ENCODE measurements at places on chromosomes 2 and 18.

- H3K4me3 ChIP-seq, result no peak overlapping the region
- H3K27me3 ChIP-seq, result no peaks in the 10 kb centered on the region
- H3K27ac ChIP-seq, result no peak overlapping the region
- H3K4me1 ChIP-seq, result no peaks in the 10 kb centered on the region
These were observed 169.1 kb downstream of the DCDC2C start for GRCh38 chr2:3872451-3872850.

GRCh38 chr2:53111004-53111403 is 656.6 kb upstream of the CHAC2 start:
- no peaks in the 10 kb centered on the region for H3K36me3 ChIP-seq
- H3K27me3 ChIP-seq, result no peaks in the 10 kb centered on the region
- no peaks in the 10 kb centered on the region for H3K4me1 ChIP-seq
- no peak for DNase-seq
- H3K27ac ChIP-seq, result no peak overlapping the region
- no peak overlapping the region for H3K4me3 ChIP-seq

- DNase-seq, result peak; percentile 2
- no peaks in the 10 kb centered on the region for H3K27me3 ChIP-seq
- H3K36me3 ChIP-seq, result peaks cover 32% of the 10 kb centered on the region
- peaks cover 11% of the 10 kb centered on the region for H3K4me1 ChIP-seq
- no peak overlapping the region for H3K27ac ChIP-seq
These were observed 85.1 kb downstream of the UGP2 start for GRCh38 chr2:63926815-63927214.

- no peak overlapping the region for H3K27ac ChIP-seq
- H3K4me3 ChIP-seq, result no peak overlapping the region
- no peaks in the 10 kb centered on the region for H3K27me3 ChIP-seq
These were observed 282.2 kb upstream of the SYT4 start for GRCh38 chr18:43559507-43559906.

All from neuronal stem cell (in vitro differentiated cells).